ENCODE measurements at places on chromosomes 2 and 18. TPM values are rescaled to one million over a fixed set of nuclear protein-coding genes. Genes with fewer than 3 reads are reported as not detected.

The NAT8 gene
- not detected for total RNA-seq

The SLC40A1 gene
- total RNA-seq, result 0.39 TPM

The CYP27C1 gene
- total RNA-seq, result not detected

The SH3RF3 gene
- total RNA-seq, result 0.12 TPM

The FTCDNL1 gene
- total RNA-seq, result 1.6 TPM

The GKN2 gene
- total RNA-seq, result not detected

The ANKRD30B gene
- total RNA-seq, result not detected

The MARCHF4 gene
- not detected for total RNA-seq

The KCNS3 gene
- total RNA-seq, result 0.41 TPM

The CCL20 gene
- not detected for total RNA-seq

The REG1B gene
- not detected for total RNA-seq

The CFAP65 gene
- not detected for total RNA-seq

The CCDC74B gene
- 1.4 TPM for total RNA-seq

The GREB1L gene
- not detected for total RNA-seq

The CNGA3 gene
- not detected for total RNA-seq

The TMEM169 gene
- 1.2 TPM for total RNA-seq

The CFAP221 gene
- total RNA-seq, result not detected

Data from B cell (primary cell).